Stimulated activated CD4-positive, alpha-beta T cell treated with anti-CD3 and anti-CD28 coated beads, Interleukin-2, amount 100 ng/mL, for 24 hours (primary cell): ENCODE measurements at places on chromosomes 1 and 21.

DNA sequence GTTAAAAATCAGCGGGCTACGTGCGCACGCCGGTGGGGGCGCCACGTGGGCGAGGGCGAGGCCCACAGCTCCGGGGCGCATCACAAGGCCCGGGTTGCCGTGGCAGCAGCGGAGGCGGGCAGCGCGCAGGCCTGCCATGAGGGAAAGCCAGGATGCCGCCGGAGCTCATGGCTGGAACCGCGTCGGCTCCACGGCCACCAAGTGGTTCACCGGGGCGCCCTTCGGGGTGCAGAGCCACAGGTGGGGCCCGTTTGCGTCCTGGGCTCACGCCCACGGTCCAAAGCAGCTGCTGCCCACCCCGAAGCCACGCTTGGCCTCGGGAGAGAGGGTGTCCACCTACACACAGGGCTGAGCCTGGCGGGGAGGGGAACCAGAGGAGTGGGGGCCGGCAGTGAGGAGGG lies 4.9 kb upstream of the TTC22 start:
- no peak for DNase-seq

DNA sequence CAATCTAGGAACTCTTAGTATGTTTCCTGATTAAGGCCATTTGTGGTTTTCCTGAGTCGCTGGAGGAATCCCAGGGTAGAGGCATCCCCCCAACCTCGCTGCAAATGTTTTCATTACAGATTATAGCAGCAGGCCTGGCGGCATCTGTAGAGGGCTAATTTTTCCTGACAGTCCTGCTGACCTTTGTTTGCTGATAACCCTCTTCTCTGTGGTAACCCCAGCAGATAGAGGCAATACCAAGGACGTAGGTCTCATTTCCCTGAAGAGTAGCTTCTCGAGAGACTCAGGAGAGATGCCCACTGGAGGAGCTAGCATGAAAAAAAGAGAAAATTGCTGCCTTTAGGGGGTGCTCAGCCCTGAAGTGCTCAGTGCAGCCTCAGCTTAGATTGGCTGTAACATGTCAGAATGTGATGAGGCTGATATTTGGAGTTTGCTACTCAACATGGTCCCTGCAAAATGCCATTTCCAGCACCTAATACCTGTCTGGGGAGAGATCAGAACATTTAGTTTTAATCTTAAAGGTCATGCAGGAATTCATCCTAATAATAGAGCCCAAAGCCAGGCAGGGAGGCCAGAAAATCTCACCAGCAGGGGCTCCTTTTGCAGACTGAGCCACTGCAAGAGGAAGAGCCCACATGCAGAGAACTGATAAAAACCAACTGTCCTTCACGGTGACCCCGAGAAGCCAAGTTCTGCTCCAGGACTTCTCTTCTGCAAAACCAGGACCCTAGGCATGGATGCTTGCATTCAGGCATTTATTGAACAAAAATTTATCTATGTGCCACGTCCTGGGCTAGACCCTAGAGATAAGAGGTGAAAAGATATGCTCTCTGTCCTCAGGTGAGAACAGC lies 184.5 kb downstream of the KAZN start:
- no peak for DNase-seq

- no peak for DNase-seq
Measured at GRCh38 chr1:155873860-155874259, 14.5 kb downstream of the SYT11 start.

DNA sequence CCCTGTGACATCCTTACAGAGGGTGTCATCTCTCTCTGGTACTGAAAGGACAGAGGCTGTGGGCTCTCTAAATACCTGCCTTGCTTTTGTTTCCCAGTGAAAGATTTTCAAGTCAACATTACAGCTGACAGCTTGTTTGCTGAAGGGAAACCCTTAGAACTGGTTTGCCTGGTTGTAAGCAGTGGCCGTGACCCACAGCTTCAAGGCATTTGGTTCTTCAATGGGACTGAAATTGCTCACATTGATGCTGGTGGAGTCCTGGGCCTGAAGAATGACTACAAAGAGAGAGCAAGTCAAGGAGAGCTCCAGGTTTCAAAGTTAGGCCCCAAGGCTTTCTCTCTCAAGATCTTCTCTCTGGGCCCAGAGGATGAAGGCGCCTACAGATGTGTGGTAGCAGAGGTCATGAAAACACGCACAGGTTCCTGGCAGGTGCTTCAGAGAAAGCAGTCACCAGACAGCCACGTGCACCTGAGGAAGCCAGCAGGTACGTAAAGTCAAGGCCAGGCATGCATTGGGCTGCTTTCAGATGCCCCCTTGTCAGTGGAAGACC lies 11.8 kb downstream of the CD101 start:
- no peak for DNase-seq

DNA sequence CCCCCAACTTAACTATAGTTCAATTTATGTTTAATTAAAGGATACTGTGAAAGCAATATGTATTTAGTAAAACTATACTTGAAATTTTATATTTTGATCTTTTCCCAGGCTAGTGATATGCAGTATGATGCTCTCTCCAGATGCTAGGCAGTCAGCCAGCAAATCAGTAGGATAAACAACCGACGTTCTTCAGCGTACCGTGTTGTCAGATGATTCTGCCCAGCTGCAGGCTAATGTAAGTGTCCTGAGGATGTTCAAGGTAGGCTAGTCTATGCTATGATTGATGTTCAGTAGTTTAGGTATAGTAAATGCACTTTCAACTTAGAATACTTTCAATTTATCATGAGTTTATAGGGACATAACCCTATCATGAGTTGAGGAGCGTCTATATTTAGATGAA lies 762.6 kb downstream of the MRPL39 start:
- DNase-seq: no peak

DNA sequence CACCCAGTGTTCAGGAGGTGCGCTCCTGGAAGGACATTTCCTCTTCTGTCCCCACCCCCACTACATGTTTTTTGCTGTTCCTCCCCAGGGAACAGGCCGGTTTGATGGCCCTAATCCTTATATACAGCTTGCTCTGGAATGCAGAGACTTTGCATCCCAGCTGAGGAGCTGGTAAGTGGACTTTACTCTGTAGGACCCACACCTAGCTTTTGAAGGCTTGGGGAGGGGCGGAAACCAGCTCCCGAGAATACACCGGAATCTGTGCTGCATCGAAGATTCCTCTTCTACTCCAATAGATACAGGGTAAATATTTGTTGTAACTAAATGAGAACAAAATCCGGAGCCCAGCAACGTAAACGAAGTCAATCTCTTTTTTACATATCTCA lies 1.2 kb upstream of the CGN start:
- DNase-seq: no peak

DNA sequence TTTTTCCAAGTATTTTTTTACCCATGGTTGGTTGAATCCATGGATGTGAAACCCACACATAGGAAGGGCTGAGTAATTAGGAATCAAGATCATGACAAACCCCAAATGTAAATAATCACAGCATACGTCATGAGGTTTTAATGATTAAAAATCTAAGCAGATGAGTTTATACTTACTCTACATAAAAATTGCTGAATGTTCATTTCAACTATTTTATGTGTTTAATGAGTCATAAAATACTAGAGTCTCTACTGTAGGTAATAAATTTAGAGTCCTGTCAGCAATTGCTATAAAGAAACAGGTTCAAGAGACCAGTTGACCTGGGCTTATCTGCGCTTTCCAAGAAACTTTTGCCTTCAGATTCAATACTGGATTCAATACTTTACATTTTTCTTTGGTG lies 18.2 kb downstream of the CTH start:
- no peak for DNase-seq
